ENCODE measurements at places on chromosomes 6 and 20.

DNA sequence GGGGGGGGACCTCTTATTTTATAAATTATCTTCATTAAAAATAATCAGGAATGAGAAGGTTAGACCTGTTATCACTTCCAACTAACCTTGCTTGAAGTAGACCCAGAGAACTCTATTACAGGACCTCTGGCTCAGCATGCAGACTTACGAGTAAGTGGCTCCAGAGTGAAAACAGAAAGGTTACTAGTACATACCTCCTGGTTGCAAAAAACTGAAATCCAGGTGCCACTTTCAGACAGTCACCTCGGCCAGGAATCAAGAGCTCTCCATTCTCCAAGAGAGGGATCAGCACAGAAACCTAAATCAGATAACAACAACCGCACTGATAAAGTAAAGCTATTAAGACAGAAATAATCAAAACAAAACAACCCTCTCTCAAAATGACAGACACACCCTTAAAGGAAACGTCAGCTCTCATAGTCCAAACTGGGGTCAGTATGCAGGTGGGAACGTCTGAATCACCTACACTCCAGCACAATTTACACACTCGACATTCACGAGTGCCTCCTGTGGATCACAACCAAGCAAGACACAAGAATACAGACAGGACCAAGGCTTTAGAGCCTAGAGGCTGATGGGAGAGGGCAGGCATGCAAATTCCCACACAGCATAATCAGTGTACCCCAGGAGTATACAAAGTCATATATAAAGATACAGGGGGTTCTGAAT lies 31.8 kb downstream of the MDN1 start:
- DNase-seq, result no peak

DNA sequence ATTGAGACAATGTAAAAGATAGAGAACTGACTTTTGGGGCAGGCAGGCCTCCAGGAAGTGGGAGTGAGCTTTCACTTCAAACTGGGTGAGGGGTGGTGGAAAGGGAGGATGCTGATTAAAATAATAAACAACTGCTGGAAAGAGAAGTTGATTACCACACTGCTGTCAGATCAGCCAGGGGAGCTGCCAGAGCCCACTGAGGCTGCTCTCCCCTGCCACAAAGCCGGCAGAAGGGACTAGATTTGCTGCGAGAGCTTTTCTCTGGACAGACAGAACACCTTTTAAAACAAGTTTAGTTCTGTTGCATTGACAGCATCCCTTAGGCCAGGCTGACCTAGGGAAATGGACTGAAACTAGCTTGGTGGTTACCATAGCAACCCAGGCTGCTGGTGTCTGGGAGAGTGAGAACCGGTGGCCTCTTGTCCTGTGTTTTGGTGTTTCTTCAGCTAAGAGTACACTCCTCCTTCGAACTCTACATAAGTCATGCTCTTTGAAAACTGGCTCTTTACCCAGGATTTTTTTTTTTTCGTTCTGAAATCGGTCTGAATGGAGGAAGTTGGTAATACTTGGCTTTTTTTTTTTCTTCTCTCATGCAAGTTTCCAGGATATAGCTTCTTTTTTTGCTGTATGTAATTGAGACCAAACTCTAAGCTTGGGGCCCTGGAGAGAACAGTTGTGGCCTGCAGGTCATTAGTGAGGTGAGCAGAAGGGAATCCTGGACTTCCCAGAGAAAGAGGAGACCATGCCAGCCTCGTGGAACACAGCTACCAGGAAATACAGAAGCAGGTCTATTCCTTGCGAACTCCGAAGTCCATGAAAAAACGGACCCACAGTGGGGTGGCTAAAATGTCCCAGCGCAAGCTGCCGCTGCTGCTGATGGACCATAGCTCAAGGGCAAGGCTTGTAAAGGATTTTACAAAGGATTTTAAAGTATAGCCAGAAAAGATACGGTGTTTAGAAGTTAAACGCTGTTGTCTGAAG lies 374.4 kb downstream of the UTRN start:
- peak; percentile 47 for DNase-seq

GRCh38 chr20:48126227-48126740 lies 341.0 kb upstream of the SULF2 start:
- DNase-seq, result no peak

GRCh38 chr20:58268421-58268821 lies 40.0 kb upstream of the ANKRD60 start:
- no peak for DNase-seq

- peak; percentile 75 for DNase-seq
These were observed 11.4 kb upstream of the VEGFA start for GRCh38 chr6:43758617-43759050.

GRCh38 chr20:461254-462198 lies 807 bp downstream of the TBC1D20 start:
- peak; percentile 50 for DNase-seq

GRCh38 chr20:38811769-38812168 lies 6.3 kb downstream of the PPP1R16B start:
- no peak for DNase-seq

DNA sequence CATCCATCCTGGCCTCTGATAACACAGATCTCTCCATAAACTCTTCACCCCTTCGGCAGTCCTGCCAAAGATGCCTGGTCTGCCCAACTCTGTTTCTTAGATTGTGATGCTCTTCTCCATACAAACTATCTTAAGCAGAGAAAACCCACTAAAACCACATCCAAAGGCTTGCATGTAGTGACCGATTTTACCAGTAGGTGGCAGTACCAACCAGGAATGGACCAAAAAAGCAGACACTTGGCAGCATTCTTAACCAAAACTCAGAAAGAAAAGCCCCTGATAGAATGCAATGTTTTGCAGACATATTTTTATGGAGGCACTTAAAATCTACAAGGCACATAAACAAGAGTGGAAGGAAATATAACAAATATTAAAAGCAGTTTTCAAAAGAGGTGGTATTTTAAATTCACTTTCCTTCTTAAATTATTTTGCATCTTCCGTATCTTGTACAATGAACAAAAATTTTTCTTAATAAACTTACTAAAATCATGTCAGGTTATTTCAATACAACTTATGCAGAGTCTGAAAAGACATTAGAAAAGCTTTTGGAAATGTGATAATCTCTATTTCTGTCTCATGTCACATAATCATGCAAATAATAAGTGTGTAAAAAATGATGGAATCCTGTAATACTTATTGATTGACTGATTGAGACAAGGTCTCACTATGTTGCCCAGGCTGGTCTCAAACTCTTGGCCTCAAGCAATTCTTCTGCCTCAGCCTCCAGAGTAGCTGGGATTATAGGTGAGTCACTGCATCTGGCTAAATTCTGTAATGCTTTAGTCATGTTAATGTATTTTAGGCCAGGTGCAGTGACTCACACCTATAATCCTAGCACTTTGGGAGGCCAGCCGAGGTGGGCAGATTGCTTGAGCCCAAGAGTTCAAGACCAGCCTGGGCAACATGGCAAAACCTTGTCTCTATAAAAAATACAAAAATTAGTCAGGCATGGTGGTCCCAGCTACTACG lies 29.4 kb downstream of the LRP11 start:
- peak; percentile 69 for DNase-seq

DNA sequence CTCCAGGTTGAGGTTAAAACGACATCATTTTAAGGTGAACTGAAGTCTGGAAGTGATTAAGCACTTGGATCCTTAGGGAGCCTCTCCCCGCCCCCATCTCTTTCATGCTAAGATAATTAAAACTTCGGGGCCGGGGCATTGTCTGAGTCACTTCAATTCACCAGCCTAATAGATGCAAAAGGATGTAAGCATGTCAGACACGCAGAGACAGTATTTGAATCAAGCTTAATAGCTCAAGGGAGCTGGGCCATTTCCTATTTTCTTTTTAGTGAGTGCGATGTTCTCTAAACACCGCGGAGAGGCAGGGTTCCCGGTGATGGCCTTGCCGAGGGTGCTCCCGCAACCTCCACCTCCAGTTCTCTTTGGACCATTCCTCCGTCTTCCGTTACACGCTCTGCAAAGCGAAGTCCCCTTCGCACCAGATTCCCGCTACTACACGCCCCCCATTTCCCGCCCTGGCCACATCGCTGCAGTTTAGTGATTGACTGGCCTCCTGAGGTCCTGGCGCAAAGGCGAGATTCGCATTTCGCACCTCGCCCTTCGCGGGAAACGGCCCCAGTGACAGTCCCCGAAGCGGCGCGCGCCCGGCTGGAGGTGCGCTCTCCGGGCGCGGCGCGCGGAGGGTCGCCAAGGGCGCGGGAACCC lies 516 bp upstream of the IRF4 start:
- no peak for DNase-seq

GRCh38 chr6:16595514-16596120 lies 165.6 kb downstream of the ATXN1 start:
- DNase-seq, result no peak

DNA sequence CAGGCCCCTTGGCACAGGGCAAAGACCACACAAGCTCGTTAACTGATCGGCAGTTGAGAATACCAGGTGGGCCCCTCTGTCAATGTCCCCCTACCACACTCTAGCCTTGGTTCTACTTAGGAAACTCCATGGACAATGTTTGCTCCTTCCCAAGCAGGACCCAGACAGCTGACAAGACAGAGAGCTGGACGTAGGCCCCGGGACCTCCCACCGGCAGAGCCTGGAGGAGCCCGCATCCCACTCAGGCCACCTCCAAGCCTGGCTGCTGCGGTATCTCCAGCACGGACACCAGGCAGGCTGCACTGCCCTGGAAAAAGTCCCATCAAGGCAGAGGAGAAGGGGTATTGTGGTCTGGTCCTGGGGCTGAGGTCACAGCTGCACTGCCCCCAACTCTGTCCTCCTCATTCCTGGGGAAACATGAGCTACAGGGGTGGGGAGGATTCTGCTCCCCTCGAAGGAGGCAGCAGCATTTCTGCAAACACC lies 6.2 kb upstream of the GRM4 start:
- no peak for DNase-seq

DNA sequence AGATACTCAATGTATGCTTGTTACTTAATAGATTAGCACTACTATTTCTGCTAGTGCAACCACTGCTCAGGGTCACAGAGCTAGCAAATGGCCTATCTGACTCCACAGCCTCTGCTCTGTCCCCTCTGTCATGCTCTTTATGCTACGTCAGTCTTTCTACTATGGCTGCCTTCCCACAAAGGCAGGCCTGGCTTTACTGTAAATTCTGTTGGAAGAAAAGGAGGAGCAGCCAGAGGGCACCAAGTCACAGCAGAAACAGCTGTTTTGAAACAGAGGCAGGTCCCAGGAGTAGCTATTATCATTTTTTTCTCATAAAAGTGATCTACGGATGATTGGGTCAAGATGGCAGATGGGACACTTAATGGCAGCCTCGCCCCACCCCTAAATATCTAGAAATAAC lies 10.0 kb upstream of the ELMO2 start:
- no peak for DNase-seq

DNA sequence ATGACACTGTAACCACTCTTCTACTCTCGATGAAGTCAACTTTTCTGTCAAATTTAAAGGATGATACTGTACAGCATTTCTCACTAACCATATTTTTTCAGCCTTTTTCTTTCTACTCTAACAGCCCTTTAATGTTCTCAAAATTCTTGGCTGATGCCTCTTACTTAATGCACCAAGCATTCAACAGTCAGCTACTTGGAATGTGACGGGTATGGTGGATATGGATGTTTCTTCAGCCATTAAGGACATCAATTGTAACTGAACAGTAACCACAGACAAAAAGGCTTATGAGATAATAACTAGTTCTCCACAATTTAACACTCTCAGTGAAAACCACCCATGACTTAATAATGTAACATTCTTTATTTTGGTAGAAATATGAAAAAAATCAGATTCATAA lies 467.2 kb upstream of the ZNF337 start:
- no peak for DNase-seq

DNA sequence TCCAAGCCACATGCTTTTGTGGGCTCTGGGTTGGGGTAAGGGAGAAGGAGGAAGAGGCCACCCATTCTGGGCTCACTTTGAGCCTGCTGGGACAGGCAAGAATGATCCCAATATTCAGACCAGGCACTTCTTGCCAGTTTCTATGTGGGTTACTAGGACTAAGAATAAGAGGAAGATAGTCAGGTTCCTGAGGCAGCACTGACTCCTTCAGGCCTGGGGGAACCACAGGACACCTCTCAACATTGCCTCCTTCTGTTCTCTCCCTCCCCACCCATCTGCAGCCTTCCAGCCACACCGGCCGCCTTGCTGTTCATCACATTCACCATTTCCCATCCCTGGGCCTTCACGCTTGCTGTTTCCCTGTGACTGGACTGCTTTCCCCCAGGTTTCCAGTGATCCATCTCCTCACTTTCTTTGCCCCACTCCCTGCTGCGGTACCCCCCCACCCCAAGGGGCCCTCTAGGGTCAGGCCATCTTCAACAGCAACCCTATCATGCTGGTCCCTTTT lies 69.2 kb upstream of the SIRPA start:
- DNase-seq, result no peak

DNA sequence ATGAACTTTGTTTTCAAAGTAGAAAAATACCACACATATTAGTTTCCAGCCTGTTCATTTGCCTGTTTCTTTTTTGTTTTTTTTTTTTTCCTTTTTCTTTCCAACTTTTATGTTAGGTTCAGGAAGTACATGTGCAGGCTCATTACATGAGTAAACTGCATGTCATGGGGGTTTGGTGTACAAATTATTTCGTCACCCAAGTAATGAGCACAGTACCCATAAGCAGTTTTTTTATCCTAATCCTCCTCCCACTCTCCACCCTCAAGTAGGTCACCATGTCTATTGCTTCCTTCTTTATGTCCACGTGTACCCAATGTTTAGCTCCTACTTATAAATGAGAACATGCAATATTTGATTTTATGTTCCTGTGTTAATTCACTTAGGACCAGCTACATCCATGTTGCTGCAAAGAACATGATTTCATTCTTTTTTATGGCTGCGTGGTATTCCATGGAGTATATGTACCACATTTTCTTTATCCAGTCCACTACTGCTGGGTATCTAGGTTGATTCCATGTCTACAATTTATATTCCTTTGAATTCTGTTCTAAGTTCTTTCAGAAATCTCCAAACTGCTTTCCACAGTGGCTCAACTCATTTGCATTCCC lies 31.8 kb downstream of the SNX14 start:
- no peak for DNase-seq

- no peak for DNase-seq
These were observed 273.9 kb downstream of the CDC5L start for GRCh38 chr6:44661221-44662008.

DNA sequence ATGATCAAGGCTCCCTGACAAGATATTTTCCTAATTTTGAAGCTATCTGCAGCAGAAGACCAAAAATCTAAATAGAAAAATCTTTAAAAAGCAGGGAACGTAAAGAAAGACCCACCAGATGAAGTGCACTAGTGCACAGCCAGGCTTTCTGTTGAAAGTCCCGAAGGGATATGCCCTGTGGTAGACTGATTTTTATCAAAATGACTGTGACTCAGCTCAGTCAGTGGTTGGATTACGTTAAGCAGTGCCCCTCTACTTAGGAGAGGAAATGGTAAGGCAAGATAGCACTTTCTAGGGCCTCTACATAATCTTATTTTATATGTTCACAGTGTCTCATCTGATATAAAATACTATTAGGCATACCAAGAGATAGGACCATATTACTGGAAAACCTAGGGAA lies 123.4 kb upstream of the RAB32 start:
- DNase-seq, result no peak

DNA sequence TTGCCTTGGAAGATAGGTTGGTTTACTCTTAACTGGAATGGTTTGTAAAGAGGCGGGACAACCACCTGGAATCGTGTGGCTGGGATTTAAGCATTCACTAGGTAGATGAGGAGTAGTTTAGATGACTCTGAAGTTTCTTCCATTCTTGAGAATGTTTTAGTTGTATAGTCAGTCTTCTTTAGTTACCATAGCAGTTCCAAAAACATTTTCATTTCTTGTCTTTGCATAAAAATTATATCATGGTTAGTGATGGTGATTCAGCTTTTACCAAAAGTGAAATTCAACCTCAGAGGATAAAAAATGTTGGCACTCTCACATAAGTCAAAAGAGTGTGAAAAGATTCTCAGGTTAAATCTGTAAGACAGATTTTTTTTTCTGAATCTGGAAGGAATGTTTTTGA lies 70.3 kb downstream of the SMAP1 start:
- DNase-seq, result no peak

GRCh38 chr20:43334080-43334479 lies 123.6 kb upstream of the SRSF6 start:
- no peak for DNase-seq

Data from HEK293T (cell line).